ENCODE measurements at places on chromosomes 6 and 20.

DNA sequence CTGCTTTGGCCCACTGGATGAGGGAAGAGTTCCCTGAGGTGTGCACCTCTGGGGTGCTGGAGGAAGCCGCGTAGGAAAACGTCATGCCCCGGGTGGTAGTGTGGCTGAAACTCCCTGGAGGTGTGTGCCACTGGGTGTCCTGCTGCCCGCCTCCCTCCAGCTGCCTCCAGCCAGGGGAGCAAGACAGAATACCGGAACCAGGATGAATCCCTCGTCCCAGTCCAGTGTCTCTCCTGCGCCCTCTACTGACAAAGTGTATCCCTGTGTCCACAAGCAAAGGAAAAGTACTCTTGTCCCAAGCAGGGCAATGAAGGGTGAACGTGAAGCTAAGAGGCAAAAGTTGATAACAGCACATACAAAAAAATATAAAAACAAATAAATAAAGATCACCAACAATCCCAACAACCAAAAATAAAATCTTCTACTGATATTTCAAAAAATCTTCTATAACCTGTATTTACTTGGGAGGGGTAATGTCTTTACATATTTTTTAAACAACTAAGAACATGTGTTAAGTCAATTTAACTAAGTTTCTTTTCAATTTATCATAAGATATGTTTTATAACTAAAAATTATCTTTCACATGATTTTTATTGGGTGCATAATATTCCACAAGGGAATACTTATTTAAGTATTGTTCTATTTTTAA is 437.6 kb downstream of the MAFB start:
- no peak for DNase-seq

DNA sequence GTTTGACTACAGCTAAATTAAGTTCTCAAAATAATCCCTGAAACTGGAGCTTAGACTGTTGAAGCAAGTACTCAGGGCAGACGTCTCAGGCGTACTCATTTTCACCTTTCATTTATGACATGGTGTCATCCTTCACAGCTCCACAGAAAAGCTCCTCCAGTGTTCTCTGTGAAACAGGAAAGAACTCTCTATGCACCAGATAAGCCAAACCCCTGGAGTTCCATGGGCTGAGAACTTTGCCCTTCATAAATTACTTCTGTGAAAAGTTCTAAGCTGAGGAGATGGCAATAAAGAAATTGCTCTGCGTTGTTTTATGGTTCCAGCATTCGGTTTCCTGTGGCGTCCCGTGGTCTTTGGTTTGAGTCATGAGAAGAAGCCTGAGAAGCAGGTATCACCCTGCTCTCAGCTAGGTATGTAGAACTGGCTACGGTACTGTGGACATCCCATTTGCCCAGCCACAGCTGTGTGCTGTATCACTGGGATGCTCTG is 20.2 kb upstream of the RREB1 start:
- DNase-seq: peak; percentile 24

DNA sequence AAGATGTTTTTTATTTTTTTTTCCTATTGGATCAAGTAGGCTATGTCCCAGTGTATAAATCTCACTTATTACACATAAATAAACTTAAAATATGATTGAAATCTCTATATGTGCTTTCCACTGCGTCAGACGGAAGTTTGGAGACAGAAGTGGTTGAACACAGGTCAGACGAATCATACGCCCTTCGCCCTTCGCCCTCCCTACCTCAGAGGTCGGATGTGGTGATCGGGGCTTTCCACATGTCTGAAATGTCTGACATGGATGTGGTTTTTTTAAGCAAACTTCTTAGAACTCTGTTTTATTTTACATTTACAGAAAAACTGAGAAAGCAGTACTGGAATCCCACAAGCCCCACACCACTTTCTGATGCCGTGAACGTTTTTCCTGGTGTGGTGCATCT is 344.4 kb downstream of the THBS2 start:
- no peak for DNase-seq

DNA sequence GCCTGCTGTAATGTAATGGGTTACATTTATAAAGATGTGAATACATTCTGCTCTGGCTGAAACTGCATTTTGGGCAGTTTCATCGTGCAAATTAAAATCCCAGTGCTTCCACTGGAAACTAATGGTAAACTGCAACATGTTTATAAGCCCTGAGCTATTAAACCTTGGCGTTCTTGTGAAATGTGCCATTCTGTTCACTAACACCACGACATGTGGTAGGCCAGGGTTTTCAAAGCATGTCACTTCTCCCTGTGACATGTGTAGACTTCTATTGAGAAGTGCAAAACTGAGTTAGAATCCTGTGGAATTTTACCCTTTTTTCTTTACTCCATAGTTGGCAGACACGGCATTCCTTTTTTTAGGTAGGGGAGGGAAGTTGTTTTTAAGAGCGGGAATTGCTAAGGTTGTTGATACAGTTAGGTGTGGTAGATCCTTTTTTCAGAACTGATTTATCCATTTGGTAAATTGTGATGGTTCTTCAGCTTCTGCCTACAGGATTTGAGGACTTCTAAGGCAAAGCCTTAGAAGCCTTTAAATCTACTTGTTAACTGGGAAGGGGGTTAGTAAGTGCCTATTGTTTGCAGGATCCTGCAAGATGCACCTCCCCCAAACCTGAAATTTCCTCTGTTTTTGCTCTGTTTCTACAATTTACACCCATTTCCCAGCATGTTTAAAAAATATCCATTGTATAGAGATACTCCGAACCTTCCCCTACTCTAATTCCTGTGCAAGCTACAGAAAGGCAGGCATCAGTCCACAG is 4.2 kb downstream of the SASH1 start:
- DNase-seq: no peak

GRCh38 chr6:133236932-133237331 is 4.2 kb upstream of the EYA4 start:
- DNase-seq: no peak

DNA sequence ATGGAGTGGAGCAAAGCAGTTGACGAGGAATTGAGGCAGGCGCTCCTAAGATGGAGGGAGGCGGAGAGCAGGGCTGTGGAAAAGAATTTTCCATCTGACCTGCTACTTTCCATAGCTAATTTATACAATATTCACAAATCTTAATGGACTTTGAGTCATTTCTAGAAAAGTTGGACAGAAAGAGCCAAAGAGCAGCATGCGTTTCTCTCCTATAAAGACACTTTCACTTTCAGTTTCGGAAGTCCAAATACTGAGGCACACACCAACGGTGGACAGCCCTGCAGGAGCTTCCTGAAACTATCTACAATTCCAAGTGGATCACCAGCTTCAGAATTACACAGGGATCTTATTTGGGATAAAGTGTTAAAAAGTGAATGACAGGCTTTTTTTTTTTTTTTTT is 43.5 kb downstream of the PANK2 start:
- no peak for DNase-seq

DNA sequence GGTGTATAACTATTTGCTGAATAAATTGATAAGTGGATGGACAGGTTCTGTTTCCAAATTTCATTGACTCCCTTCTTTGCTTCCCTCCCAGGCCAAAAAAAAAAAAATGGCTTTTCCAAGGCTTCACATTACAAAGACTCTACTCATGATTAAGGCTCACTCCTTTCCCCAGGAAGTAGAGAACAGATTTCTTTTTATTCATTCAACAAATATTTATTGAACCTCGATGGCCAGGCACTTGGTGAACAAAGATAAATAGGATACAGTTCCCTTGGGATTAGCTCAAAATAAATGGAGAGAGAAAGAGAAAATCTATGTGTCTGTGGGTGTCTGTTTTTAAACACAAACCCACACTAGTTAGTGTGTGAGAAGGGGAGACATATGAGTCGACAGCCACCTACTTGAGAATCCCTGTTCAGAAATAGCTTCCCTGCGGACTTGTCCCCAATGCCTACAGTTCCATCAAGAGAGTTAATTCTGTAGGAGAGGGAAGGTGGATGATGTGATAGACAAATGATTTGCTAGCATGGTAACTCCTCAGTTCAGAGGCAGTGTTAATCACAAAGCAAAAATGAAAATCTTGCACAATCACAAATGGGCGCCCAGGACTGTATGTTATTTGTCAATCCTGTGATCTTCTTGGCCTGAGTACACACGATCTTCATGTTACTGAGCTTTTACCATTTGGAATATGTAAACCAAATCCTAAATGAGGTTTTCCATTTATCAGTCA is 20.3 kb downstream of the TRAF3IP2 start:
- no peak for DNase-seq

- peak; percentile 47 for DNase-seq
These were observed 120.8 kb downstream of the OR2B2 start for GRCh38 chr6:27791182-27791943.

DNA sequence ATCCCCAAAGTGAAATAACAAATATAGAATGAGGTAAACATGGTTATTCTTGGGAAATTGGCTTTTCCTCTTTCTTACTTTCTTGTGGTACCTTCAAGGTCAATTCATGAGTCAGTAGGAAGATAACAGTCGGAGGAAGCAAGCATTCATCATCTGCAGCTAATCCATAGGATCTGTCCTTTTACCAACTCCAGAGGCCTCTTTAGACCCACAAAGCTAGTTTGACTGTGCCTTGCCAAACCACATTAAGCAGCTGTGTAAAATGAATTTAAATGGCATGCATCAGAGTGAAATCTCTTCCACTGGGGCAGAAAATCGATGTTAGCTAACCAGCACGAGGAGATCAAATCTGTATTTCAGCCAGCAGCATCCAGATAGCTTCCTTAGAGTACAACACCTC is 171.3 kb downstream of the TMEM242 start:
- no peak for DNase-seq

DNA sequence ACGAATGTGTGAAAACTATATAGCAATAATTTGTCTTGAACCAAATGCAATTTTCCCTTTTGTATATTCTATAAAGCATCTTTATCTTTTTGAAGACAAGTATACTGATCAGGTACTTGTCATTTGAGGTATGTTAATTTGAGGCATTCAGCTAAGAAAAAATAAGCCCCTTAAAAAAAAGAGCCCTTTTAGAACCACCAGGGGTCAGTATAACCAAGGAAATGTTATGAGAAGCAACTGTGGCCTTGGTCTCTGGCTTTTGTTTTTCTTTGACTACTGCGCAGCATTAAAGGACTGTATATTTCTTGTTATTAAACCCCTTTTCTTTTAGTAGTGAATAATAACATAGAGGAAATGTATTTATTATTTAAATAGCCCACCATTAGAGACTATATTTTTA is 43.1 kb downstream of the CD109 start:
- DNase-seq: no peak

GRCh38 chr6:40315060-40315459 is 272.1 kb downstream of the LRFN2 start:
- no peak for DNase-seq

GRCh38 chr6:137873273-137873762 is 6.3 kb downstream of the TNFAIP3 start:
- DNase-seq: peak; percentile 93

DNA sequence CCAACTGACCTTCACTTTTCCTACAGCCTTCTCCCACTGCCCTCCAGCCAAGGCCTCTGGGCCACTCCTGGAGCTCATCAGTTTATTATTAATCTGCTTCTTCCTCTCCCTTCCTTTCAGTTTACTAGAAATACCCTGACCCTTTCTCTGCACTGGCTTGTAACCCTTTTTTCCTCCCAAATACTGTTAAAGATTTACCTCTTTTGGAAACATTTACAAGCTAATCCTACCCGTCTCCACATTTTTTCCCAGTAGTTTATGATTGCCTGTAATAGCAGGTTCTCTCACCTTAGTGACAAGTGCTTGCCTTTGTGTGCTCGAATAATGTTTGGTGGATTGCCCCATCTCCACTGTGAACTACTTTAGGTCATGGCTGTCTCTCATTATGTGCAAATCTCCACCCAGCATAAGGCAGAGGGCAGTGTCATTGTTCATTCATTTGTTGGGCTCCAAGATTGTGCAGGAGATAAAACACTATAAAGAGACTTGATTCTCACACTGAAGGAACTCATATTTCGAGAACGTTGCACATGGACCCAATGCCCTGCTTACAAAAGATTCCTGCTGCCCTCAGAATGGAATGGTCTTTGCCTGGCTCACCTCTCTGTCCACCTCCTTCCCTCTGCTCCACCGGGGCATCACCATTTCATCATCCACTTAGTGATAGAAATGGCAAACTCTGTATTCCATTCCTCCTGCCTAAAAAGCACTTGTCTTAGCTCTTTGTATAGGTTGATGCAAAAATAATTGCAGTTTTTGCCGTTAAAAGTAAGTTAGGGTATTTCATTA is 491.1 kb downstream of the UTRN start:
- no peak for DNase-seq

DNA sequence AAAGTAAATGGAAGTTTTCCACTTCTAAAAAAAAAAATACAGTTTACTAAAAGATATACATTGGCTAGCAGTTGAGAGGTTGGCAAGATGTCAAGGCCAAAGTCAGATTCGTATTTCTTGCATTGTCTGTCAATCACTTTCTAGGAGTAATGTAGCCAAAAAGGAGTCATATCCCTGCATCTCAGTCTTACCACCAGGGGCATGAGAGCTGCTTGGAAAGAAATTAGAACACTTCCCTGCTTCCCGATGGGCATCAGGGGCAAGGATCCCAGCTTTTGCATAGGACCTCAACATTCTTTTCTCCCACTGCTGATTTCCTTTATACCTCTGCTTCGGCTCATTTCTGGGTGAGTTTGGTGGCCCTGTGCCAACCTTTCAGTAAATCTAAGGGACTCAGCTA is 581.0 kb upstream of the MAP3K7 start:
- DNase-seq: no peak

GRCh38 chr6:169367507-169367906 is 113.9 kb upstream of the THBS2 start:
- DNase-seq: no peak

DNA sequence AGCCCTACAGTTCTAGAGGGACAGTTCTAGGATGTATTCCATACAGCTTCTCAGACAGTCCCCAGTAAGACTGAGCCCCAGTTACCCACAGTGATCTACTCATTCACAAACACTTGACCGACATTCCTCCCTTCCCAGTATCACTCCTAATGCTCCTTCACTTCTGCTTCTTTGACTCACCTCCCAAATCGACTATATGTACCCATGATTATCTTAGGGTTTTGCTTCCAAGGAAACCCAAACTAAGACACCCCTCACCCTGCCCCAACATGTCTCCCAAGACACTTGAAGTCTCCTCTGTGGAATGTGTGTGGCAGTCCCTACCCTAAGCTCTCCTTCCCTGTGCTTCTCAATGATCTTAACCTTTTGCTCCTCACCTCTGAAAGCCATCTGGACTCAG is 23.6 kb upstream of the TGM6 start:
- no peak for DNase-seq

GRCh38 chr6:149037051-149037671 is 280.4 kb upstream of the TAB2 start:
- no peak for DNase-seq

DNA sequence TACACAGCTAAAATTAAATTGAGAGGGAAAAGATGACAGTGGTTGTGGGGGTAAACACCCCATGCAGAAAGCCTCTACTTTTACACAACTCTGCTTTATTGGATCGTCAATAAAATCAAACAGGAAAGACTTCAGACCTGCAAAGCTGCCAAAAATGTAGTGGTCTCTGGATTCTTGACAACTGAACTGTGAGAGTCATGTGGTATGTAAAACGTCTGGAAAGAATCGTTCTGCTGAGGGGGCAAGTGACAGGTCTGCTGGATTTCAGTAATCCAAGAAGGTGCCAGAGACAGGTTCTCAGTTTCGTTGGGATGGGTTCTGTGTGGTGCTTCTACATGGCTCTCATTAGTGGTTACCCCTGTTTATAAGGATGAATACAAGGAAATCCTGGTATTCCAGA is 63.3 kb downstream of the TSPYL4 start:
- DNase-seq: no peak

All from stimulated activated CD4-positive, alpha-beta T cell treated with anti-CD3 and anti-CD28 coated beads, Interleukin-4, amount 100 ng/mL, for 24 hours (primary cell).